DMS 273 treated with DMSO at 0.1 percent for 48 hours (cell line): ENCODE measurements at places on chromosomes 4 and X.

DNA sequence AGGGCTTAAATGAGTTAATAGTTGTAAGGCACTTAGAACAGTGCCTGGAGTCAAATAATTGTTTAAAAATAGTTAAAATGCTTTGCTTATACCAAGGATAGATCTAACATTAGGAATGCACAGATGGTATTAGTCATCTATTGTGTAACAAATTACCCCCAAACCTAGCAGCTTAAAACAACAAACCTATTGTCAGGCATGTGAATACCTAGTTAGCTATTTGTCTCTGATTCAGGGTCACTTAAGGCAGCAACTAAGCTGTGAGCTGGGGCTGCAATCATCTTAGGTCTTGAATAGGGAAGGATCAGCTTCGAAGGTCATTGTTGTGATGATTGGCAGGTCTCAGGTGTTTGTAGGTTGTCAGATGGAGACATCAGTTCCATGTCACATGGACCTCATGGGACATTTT is 42.4 kb upstream of the AGA start:
- no peak for DNase-seq

- DNase-seq = no peak
These were observed 100.4 kb downstream of the WFS1 start for GRCh38 chr4:6369924-6370645.

- no peak for DNase-seq
These were observed 408.5 kb downstream of the GLUD2 start for GRCh38 chrX:121455890-121456289.

DNA sequence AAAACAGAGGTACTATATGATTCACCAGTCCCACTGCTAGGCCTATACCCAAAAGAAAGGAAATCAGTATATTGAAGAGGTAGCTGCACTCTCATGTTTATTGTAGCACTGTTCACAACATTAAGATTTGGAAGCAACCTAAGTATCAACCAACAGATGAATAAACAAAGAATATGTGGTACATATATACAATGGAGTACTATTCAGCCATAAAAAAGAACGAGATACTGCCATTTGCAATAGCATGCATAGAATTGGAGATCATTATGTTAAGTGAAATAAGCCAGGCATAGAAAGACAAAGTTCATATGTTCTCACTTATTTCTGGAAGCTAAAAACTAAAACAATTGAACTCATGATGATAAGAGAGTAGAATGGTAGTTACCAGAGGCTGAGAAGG is 72.6 kb downstream of the FGF16 start:
- DNase-seq = no peak

DNA sequence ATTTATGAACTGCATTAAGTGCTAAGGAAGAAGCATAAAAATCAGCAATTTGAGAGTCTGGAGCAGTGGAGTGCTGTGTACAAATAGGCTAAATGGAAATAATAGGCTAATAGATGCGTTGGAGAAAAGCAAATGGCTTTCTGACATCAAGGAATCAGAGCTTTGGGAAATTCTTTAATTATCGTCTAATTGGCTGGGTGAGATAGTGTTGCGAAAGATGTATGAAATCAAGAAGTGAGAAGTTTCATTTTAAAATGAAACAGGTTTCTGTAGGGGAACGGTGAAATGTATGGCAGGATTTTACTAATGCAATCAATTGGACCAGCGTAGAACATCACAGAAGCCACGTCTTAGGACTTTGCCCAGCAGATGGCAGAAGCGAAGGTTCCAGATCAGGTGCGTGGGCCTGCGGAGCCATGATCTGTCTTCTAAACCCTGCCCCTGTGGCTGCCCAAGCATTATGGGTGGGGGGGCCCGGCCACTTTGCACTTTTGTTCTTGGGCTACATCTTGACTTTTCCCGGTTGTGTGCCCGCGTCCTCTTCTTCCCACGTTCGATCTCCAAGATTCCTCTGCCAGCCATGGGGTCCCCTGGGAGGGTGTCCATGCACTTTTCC is 118.5 kb upstream of the SHISA3 start:
- no peak for DNase-seq

GRCh38 chr4:184460499-184461285 is 13.7 kb downstream of the IRF2 start:
- no peak for DNase-seq

DNA sequence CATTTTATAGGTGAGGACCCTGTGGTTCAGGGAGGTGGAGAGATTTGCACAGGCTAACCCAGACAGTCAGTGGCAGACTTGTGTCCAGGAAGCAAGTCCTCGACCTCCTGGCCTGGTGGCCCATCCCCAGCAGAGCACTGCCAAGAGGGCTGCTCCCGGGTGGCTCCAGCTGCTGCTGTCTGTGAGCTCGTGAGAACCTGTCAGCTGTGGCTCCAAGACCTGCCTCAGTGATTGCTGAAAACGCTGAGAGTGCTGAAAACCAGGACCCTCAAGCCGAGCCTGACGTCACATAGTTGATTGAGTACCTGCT is 74.2 kb downstream of the RTL9 start:
- no peak for DNase-seq

DNA sequence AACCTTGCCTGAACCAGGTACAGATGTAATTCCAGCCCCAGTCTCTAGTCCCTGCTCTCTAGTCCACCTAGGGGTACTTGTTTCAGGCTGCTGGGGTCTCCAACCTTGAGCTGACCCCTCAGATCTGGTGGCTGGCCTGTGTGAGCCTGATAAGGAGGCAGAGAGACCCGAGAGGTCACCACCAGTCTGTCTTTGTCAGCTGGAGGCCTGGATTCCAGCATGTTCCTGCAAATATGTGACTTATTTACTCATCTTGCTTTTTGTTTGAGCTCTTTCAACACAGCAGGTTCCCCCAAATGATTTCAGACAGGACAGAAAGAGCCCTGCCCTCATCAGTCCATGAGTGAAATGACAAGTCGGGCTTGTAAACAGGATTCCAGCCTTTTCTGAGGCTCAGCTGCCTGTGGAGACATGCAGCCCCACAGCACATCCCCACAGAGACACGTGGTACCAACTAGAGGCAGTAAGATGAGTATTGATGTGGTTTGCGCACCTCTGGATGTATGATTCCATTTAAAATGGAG is 37.5 kb upstream of the STK26 start:
- DNase-seq = no peak

DNA sequence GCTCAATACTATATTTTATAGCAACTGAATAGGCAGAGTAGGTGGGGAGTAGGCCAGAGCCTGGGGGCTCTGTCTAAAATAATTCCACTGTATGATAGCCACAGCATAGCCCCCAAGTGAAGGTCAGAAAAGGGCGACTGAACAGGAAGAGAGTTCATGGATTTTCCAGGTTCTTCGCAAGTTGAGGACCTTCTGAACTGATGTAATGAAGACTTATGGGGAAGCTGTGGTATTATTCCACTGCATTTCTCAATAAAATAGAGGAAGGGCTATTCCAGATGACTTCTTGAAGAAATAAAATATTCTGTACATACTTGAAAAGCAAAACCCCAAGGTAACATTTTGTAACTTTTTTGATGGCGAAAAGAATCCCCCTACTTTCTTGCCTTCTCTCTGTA is 231.4 kb upstream of the GPC4 start:
- DNase-seq = no peak

GRCh38 chrX:136048446-136048845 is 63.2 kb downstream of the SLC9A6 start:
- no peak for DNase-seq

- no peak for DNase-seq
These were observed 941.2 kb upstream of the TENM3 start for GRCh38 chr4:181301735-181302710.

- DNase-seq = no peak
These were observed 52.5 kb downstream of the BANK1 start for GRCh38 chr4:101843054-101843453.

- no peak for DNase-seq
These were observed 2.0 kb upstream of the PROM1 start for GRCh38 chr4:16085822-16086221.

- no peak for DNase-seq
These were observed 22.0 kb downstream of the OR13H1 start for GRCh38 chrX:131565909-131566308.

- DNase-seq = no peak
These were observed 102.0 kb downstream of the SORBS2 start for GRCh38 chr4:185709802-185710486.

DNA sequence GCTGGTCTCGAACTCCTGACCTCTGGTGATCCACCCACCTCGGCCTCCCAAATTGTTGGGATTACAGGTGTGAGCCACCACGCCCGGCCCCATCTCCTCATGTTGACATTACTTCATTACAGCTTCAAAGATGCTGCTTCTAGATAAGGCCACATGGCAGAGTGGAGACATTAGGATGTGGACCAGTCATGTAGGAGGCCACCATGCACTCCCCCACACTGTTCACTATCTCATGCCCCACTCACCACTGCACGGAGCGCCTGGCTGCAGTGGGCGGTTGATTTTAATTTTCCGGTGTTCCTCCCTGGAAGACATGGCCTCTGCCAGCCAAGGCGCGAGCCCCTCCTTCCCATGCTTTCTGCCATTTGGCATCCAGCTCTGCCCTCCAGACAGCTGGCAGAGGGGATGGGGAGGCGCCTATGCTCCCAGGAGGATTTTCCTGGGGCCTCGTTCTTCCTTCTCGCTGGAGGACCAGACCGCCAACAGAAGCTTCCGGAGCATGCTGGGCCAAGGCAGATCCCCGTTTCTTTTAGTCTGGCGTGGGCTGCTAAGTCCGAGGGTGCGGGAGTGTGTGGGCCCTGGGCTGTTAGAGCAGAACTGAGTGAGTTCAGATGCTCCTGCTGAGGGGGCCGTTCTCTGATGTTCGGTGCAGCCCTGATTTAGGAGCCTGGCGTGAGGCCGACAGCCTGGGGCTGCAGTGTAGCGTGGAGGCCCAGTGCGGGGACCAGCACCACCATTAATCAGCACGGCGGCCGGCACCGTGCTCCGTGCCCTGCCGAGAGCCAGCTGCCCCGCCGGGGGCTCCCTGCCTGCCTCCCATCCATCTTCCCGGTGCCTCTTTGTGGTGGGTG is 93.1 kb downstream of the SORCS2 start:
- DNase-seq = peak; percentile 69

DNA sequence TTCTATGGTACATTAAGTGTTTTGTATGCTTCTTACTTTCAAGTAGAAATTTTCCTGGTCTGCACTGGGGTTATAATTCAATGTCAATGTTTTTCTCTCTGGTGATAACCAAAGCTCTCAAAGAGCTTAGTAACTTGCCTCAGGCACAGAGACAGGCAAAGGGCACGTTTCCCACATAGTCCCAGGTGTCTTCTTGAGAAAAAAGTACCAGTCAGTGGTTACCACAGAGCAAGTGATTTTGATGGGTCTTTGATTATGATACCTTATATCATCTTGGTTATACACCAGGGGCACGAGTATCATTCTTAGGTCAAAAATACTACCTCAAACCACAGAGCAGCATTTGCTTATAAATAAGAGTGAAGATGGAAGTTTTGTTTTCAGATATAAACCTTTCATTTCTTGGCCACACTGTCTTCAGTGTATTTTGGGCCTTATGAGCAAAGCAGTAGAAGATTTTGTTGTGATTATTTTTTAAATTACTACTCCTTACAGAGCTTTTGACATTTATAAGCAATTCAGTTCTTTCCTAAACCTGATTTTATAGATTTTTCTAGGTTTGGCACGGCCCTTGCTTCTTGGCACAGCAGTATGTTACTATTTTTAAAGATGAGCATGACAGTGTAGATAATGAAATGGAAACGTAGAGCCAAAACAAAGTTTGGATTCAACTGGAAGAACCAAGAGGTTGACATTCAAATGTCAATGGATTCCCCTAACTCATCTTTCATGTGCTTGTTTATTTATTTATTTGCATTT is 85.3 kb upstream of the TLL1 start:
- no peak for DNase-seq

- DNase-seq = no peak
These were observed 88.8 kb upstream of the GPC3 start for GRCh38 chrX:134074151-134074550.

- DNase-seq = no peak
These were observed 169.6 kb upstream of the GATB start for GRCh38 chr4:151930372-151930771.

DNA sequence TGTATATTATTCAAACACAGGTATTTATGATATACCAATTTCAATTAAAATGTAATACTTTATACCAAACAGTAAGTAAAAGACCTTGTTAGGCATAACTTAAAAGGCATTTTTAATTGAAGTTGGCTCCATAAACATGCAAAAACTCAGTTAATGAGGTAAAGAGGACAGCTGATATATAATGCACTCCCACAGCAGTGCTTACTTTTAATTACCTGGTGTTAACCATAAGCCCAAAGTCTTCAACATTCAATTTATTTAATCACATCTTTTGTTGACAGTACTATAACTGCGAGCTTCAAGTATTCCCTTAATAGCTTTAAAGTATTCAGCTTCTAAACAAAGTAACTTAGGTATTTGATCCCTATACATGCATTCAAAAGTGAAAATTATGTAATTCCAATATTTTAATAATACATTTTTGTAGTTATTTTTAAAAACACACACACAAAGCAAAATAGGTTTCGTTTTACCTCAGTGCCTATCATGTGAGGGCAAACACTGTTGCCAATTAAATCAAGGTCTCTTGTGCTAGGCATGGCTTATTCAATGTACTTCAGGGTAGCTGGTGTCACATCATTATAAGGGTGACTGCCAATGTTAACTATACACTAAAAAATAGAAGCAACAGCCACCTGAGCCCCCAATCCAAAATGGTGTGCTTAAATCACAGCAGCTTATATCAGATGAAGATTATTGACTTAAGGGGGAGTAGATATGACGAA is 197.1 kb downstream of the LRBA start:
- DNase-seq = no peak

DNA sequence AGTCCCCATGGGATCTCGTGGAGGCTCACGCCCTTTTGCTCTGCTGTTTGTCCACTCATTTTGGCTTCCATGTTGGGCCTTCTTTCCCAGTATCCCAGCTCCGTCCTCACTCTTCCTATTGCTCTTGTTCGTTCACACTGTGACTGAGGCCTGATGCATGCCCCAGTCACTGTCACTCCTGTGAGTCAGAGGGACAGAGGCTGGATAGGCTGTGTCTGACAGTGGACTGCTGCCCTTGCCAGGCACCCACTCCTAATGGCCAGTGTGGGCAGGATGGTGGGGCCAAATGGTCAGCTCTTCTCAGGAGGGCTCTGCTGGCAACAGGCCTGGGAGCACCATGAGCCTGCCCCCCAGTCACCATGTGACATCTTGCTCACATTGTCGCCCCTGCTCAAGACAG is 40.0 kb downstream of the HADH start:
- DNase-seq = no peak

GRCh38 chrX:85905851-85906250 is 141.5 kb downstream of the CHM start:
- no peak for DNase-seq

- DNase-seq = no peak
These were observed 31.2 kb downstream of the RPS6KA6 start for GRCh38 chrX:84156821-84157220.

- DNase-seq = no peak
These were observed 17.7 kb downstream of the FGFR3 start for GRCh38 chr4:1810765-1811164.

DNA sequence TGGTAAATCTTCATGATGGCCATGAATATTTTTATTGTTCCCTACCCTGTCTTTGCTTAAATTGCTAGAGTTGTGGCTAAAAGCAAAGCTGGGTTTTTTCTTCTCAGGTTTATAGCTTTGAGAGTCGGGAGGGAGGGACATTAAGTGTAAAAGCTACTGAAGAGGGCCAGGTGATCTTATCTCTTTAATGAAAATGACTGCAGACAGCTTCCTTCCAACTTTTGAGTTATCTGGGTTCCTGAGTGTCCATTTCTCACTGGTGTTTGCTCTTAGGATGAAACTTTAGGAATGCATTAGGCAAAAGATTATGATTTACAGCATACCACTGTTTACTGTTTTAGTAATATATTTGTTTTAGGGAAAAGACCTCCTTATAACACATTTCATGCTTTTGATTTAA is 187.7 kb downstream of the SHROOM3 start:
- no peak for DNase-seq
